ENCODE measurements at places on chromosomes 13 and 19. TPM values are rescaled to one million over a fixed set of nuclear protein-coding genes. Genes with fewer than 3 reads are reported as not detected.
A peak's percentile ranks its signal among the peaks of the same experiment; 100 is the strongest.

Gene LIPE
- 6.5 TPM for total RNA-seq

Gene THSD8
- total RNA-seq, result not detected

Gene TPGS1
- total RNA-seq, result 30.1 TPM

Gene DLEU7
- 2.6 TPM for total RNA-seq

Gene ZSCAN5B
- total RNA-seq, result 7.2 TPM

Gene ZNF415
- total RNA-seq, result 14.9 TPM

DNA sequence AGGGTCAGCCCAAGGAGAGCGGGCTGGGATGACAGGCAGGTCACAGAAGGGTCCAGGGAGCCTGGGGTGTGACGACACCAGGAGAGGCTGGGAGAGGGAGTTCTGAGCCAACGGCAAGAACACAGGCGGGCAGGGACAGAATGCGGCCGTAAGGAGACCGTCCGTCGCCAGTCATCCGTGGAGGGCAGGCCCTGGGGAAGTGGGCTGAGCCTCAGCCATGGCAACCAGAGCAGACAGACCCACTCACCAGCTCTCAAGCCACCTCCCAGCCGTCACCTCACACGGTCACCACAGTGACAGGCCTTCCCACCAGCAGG lies 3.7 kb upstream of the TMEM86B start:
- no peak for DNase-seq

- DNase-seq, result no peak
Observed at GRCh38 chr13:102697929-102698648, 3.2 kb upstream of the METTL21C start.

DNA sequence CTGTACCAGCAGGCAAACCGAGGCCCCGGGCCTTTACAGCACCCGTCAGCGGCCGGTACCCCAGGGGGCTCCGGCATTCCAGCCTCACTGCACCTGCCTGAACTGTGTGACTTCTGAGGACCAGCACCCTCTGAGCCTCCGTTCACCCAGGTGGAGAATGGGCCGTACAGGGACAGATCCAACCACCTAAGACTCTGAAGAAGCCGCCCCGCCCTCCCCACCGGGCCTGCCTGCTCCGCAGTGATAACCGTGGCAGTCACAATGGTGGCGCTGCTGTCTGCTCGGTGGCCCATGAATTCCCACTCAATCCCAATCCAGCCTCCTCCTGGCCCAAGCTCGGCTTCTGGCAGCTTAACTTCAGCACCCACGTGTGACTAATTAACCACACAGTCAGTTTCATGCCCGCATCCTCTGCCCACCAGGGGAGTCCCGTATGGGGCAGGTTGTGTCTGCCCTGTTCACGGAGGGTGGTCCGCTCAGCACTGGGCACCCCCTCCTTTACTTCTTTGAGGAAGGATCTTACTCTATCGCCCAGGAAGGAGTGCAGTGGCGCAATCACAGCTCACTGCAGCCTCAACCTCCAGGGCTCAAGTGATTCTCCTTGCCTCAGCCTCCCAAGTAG lies 3.4 kb downstream of the TCF3 start:
- DNase-seq, result no peak

- DNase-seq, result peak; percentile 22
Observed at GRCh38 chr13:54750521-54750920, 1721.9 kb downstream of the OLFM4 start.

DNA sequence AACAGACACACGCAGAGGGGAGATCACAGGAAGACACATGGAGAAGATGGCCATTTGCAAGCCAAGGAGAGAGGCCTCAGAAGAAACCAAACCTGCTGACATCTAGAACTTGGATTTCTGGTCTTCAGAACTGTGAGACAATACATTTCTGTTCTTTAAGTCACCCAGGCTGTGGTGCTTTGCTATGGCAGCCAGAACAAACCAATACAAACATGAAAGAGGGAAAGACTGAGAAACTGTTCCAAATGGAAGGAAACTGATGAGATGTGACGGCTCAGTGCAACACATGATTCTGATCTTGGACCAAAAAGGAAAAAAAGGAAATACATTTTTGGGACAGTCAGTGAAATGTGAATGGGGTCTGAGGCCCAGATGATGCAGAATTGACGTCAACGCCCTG lies 30.2 kb upstream of the SACS start:
- no peak for DNase-seq

DNA sequence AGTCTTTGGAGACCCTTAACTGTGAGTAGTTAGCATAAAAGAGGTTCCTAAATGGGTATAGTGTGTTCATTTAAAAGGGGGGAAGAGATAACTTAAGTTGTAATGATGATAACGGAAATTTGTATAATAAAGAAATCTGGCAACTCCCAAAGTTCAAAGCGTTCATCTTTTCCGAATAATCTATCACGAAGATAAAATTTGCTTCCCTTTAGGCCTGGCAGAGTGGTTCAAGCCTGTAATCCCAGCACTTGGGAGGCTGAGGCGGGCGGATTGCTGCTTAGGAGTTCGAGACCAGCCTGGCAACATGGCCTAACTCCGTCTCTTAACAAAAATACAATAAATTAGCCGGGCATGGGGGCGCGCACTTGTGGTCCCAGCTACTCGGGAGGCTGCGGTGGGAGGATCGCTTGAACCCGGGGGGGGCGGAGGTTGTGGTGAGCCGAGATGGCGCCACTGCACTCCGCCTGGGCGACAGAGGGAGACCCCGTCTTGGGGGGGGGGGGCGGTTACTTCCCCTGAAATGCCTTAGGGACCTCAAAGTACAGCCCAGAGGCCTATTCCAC lies 934 bp downstream of the N4BP2L2 start:
- DNase-seq, result no peak

- DNase-seq, result no peak
Observed at GRCh38 chr13:27276188-27276587, 5.6 kb downstream of the RASL11A start.

DNA sequence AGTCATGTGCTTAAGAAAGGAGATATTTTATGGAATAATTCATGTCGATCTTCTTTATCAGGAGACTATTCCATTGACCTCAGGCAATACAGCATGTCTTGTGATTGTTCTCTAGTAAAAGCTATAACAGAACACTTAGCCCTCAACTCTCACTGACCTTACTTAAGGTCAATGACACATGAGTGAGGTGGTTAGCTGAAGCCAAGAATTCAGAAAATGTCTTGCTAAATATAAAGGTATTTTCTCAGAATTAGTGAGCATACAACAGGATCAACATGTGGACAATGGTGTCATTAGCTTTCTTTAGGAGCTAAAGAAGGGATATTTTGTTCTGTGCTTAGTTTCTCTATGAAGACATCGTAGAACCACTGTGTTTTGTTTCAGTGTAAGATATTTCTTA lies 1730.4 kb upstream of the SLC10A2 start:
- DNase-seq, result peak; percentile 55

GRCh38 chr19:55680339-55681130 lies 5.5 kb downstream of the EPN1 start:
- DNase-seq, result no peak

DNA sequence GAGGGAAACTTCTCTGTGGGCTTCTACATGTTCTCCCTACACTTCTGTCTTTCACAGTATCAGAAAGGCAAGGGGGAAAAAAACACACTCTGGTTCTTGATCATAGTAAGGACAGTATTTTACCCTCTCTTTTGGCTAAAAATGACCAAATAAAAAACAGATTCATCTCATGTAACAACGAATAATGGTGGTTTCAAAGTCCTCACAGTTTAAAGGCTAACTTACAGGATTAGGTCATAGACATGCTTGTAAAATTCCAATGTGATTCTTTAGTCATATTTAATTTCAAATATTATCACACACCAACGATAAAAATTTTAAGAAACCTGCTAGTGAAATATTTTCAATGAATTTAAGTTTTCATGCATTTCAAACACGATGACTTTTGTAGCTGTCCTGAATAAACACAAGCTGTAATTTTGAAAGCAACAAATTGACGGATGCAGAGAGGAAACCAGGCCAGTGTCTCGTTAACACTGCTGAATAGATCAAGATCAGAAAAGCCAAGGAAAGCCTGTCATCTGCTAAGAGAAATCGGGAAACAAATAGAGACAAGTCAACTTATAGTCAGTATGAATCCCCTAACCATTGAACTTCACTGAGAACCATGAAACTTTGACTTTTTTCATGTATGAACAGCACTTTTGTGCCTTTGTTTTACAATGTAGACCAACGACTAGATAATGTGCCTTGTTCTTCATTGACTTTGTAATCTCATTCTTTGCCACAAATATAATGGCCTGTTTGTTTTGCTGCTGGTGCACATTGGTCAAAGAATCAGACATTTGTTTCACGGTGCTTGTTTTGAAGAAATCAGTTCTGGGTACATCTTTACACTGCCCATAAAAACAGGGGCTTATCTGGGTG lies 22.0 kb downstream of the MBNL2 start:
- DNase-seq, result no peak

- DNase-seq, result no peak
Observed at GRCh38 chr19:8698433-8699063, at the start of gene ACTL9. Gene ACTL9 (minus strand): TSS chr19:8698795. CDS start chr19:8698701, 94 bp downstream.

DNA sequence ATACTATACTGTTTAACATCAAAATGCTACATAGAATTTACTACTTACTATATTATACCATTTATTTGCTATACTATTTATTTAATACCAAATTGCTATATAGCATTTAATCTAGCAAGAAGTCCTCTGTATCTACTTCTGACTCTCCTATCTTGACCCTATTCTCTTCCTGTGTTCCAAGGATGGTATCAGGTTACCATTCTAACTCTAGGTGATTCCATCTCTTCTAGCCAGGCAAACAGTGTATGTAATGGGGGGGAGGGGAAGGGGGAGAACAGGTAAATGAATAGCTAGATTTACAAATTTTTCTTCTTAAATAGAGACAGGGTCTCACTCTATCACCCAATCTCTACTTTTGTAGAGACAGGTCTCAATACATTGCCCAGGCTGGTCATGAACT lies 200.3 kb downstream of the DIAPH3 start:
- DNase-seq, result no peak

DNA sequence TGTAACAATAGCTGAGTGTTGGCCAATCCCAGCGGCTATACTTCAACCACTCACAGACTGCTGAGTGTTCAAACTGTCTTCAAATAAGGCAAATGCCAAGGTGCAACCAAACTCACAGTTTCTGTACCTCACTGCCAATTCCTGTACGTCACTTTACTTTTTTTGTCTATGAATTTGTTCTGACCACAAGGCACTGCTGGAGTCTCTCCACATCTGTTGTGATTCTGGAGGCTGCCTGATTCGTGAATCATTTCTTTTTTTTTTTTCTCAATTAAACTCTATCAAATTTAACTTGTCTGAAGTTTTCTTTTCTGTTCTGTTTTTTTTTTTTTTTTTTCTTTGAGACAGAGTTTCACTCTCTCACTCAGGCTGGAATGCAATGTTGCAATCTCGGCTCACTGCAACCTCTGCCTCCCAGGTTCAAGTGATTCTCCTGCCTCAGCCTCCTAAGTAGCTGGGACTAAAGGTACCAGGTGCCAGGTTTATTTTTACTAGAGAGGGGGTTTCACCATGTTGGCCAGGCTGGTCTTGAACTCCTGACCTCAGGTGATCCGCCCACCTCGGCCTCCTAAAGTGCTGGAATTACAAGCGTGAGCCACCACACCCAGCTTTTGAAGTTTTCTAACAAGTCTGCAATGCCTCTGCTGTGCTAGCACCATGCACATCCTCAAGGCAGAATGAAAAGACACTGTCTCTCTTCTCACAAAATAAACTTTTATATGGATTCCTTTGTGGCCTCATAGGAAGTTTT lies 401.7 kb downstream of the IRS2 start:
- no peak for DNase-seq

GRCh38 chr13:58782736-58783135 lies 1151.2 kb downstream of the PCDH17 start:
- no peak for DNase-seq

- DNase-seq, result no peak
Observed at GRCh38 chr19:44839276-44839675, 6.8 kb upstream of the NECTIN2 start.

GRCh38 chr13:108610507-108610906 lies 18.9 kb upstream of the MYO16 start:
- peak; percentile 69 for DNase-seq

GRCh38 chr19:18203408-18203862 lies 407 bp downstream of the RAB3A start:
- no peak for DNase-seq

GRCh38 chr13:95123726-95124125 lies 177.5 kb downstream of the ABCC4 start:
- DNase-seq, result no peak

DNA sequence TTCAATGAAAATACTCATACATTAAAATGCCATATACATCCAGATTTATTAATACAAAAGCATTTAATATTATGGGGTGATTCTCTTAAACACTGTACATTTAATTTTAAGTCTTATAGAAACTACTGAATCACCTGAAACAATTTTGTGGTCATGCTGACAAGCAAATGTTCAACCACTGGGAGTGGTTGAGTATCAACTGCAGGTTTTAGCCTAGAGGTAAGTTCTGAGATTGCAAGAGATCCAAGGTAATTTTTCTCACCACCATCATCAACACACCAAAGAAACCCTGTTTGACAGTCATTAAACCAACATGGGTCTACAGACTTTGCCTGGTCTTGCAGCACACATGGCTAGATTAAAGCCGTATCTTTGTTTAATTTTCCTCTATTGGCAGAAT lies 196.3 kb downstream of the LHFPL6 start:
- DNase-seq, result no peak

DNA sequence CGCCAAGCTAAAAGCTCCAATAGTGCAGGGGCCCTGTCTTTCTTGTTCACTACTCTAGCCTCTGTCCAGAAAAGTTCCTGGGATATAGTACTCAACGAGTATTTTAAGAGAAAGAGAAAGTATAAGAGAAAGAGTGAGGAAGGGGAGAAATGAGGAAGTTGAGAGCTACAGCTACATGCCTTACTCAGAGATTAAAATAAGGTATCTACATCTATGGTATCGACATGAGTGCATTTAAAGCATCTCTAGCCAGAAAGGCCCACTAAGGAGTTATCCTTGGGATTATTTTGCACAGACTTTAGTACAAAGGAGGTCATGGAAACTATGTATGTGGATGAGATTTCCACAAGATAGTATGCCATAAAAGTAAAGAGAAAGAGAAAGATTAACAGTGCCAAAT lies 28.5 kb downstream of the MYCBP2 start:
- no peak for DNase-seq

DNA sequence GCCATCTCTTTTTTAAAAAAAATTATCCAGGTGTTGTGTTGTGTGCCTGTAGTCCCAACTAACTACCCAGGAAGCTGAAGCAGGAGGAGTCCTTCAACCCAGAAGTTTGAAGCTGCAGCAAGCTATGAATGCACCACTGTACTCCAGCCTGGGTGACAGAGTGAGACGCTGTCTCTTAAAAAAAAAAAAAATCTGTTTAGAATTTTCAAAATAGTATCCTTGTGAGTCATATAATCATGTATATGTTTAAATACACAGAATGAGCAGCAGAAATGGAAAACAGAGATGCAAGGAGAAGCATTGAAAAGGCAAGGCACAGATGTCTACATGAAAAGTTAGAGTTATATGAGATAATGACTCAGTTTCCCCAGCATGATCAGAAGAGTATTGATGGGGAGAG lies 31.2 kb downstream of the SYDE1 start:
- DNase-seq, result no peak

DNA sequence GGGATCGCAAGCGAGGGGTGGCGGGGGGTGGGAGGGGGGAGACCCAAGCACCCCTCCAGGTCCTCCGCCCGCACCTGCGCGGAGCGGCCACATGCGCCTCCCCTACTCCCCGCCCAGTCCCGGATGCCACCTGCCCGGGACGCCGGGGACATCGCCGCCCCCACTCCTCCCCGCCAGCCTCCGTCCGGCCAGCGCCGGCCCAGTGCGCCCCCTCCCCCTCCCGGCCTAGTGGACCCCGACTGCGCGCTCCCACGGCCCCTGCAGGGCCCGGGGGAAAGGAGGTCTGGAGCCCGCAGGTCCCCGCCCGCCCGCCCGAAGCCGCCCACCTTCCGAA lies 263 bp downstream of the RHPN2 start:
- DNase-seq, result no peak

All from umbilical cord (tissue), 2 donors.